Cardiac muscle cell (in vitro differentiated cells and primary cell): ENCODE measurements at places on chromosomes 1 and 21.

DNA sequence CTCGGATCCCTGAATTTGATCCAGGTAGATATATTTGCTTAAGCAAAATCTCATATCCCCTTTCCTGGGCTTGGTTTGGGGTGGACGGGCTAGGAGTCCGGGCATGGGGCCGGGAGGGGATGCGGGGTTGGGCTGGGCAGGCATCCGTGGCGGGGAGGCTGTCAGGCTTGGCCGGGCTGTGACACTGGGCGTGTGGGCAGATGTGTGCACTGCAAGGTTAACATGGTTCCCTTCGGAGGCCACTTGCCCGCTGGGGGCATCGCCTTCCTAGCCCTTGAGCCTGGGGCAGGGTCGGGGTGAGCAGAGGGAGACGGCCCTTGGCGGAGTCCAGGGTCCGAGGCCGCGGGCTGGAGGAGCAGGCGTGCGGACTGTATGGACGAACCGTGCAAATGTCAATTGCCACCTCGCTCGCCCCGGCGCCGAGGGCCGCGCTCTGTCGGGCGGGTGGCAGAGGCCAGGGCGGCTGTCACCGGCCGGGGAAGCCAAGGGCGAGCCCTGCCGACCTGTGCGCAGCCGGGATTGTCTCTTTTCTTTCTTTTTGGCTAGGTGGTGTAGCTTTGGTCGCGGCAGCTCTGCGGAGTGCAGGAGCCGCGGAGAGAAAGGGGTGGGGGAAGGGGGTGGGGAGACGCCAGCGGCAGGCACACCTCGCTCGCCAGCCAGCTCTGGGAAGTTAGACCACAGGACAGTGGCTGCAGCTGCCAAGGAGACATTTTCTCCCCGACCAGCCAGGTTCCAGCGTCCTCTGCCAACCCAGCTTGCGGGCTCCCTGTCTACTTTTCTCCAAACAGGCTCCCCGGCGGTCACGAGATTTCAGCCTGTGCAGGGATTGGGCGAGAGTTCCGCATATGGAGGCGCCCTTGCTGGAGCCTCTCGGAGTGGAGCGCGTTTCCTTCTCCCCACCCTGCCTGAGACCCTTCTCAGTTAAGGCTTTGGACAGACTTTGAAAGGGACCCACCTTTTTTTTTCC lies 1.3 kb downstream of the RCOR3 start:
- DNase-seq: peak; percentile 79

- no peak for DNase-seq
Observed at GRCh38 chr1:93219443-93219842, 38.9 kb downstream of the CCDC18 start.

DNA sequence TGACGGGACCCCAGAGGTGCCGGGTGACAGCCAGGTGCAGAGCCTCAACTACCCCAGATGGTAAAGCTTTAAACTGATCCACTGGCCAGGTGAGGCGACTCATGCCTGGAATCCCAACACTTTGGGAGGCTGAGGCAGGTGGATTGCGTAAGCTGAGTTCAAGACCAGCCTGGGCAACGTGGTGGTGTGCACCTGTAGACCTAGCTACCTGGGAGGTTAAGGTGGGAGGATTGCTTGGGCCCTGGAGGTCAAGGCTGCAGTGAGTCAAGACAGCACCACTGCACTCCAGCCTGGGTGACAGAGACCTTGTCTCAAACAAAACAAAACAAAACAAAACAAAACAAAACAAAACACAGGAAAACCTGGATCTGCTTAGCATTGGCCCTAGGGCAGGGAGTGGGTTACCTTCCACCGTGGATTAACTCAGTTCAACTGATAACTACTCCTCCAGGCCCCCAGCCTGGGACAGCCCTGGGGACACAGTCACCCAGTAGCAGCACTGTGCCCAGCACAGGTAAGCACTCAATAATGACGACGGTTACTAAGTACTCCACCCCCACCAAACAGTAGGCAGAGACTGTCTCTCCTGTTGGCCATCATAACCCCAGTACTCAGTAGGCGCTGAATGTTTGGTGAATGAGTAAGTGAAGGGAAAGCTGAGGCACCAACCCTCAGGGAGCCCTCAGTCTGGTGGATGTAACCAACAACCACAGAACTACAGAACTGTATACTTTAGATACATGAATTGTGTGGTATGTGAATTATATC lies 21.6 kb downstream of the SLC66A1 start:
- no peak for DNase-seq

DNA sequence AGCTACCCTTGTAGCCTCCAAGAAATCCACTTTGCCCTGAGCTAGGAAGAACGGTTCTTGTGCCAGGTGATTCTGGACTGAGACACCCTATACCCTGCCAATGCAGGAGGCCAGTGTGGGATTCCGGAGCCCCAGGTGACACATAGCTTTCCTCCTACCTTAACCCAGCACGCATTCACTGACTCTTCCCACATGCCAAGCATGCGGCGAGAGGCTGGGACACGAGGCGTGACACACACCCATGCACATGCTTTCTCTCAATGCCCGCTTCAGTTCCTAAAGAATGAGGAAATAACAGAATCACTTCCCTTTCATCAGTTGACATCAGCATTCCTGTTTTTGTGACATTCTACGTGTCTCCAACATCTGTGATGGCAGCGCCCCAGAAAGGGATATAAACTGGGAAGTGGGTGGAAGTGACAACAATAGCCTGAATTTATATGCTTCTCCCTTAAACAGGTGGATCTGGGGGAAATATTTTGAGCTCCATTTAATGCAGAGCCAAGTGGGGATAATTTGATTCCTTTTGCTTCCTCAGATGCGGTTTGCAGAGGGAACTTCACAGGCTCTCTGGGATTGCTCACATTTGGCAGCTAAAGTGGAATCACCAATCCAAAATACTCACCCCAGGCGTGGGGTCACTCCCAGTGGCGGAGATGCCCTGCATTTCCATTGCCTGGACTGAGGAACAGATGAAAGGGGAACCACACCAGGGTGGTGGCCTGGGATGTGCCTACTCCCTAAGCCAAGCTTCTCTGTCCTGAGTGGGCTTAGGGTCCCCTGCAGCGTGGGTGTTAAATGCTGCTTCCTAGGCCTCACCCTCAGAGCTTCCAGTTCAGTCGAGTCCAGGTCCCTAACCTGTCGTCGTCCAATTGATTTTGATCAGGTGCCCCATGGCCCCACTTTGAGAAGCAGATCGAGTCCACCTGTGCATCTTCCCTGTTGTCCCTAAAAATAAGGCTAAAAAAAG lies 445.1 kb downstream of the SIPA1L2 start:
- no peak for DNase-seq

- no peak for DNase-seq
Observed at GRCh38 chr1:192443616-192444015, 126.8 kb downstream of the RGS21 start.

- no peak for DNase-seq
Observed at GRCh38 chr21:32481875-32482408, 69.4 kb downstream of the EVA1C start.
